ENCODE measurements at places on chromosomes 5 and 9. TPM values are rescaled to one million over a fixed set of nuclear protein-coding genes. Genes with fewer than 3 reads are reported as not detected.

PMPCA gene
- total RNA-seq, result 80.2 TPM

UBE2QL1 gene
- total RNA-seq, result 22.8 TPM

LCN1 gene
- total RNA-seq, result not detected

NR5A1 gene
- not detected for total RNA-seq

DBH gene
- total RNA-seq, result not detected

PALM2AKAP2 gene
- total RNA-seq, result 87.5 TPM

SPATA9 gene
- not detected for total RNA-seq

POC5 gene
- total RNA-seq, result 2.3 TPM

GRCh38 chr5:154249826-154250225 is 59.3 kb downstream of the GALNT10 start:
- DNase-seq, result no peak

- DNase-seq, result no peak
Measured at GRCh38 chr5:119331566-119332095, 24.2 kb upstream of the TNFAIP8 start.

DNA sequence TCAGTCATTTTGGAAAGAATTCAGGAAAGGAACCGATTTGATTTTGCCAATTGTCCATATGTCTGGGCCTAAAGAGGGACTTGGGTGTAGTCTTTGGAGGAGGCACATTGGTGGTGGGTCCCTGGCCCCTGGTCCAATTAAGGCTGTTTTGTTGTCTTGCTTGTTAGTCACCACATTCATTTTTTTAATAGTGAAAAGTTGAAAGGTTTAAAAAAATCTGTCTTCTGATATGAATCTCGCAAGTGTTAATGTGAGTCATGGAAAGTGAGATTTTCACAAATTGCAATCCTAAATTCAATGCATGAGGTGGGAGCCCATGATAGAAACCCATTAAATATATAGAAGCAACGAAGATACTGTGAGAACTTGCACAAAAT is 165.9 kb upstream of the OTULINL start:
- no peak for DNase-seq

- peak; percentile 55 for DNase-seq
Measured at GRCh38 chr5:173581408-173582215, 34.8 kb downstream of the BOD1 start.

DNA sequence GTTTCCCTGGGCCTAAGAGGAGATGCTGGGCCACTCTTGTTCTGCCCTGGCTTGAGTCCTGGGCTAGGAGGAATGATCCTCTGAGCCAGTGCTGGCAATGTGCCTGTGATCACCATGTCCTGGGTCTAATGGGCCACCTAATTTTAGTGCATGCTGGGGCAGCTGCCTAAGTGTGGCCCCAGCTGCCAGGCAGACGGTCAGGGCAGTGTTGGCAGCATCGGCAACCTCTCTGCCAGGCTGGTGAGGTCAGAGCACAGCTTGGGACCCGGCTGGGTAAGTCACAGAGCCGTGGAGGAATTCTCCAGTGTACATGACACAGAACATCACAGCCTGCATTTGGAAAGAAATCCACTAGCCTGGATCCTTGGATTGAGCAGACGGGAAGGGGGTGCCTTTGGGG is 21.4 kb upstream of the PITX1 start:
- DNase-seq, result peak; percentile 82

DNA sequence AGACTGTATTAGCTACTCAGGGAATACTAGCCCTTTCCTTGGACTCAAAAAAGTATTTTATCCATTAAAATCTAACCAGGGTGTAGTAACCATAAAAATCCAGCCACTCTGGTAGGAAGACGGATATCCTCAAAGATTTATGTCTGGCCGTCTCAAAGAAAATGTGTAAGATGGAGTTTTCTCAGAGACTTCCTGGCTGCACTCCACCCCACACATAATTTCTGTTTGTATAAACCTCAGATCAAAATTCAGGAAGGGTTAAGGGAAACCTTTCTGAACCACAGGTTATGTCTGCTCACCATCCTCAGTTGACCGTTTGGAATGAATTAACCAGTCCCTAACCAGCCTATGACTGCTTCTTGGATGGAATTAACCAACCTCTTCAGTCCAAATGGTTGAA is 13.8 kb upstream of the SMIM23 start:
- no peak for DNase-seq

DNA sequence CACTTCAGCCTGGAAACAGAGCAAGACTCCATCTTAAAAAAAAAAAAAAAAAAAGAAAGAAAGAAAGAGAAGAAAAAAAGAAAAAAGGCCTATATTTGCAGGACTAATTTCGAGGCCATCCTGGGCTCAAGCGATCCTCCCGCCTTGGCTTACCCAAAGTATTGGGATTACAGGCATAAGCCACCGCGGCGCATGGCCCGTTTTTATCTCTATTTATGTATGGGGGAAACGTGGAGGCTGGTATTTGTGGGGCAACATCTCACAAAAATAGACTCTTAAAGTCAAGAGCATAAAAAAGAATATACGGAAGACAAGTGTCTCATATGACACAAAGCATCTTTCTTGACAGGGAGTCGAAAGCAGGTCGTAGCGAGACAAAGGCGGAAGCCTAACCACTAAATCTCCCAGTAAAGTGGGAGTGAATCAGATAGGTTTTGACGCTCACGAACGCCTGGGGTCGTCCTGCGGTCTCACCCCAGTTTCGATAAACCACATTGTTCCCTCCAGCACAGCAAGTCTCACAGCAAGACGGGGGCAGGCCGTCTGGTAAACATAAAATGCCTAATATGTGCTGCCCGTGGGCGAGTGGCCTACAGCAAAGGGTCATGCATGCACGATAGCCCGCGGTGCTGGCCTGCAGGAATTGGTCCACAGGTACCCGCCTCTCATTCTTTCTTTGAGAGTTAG is 1.8 kb upstream of the TRIM41 start:
- no peak for DNase-seq

DNA sequence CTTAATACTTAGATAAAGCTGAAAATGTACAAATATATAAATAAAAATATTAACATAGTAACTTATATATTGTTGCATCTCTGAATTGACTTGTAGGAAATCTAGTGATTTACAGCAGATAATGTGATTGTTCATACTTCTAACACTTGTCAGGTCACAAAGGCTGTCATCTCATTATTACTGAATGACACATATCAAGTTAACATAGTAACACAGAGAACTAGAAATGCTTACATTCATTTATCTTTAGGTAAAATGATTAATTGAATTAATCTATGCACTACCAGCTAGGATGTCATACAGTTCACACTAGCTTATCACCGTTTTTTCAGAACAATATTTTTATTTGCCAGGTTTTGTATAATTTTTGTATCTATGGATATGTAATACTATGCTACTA is 189.8 kb upstream of the SH3GL2 start:
- DNase-seq, result no peak

- no peak for DNase-seq
Measured at GRCh38 chr5:56440871-56441740, 208.0 kb upstream of the ANKRD55 start.

DNA sequence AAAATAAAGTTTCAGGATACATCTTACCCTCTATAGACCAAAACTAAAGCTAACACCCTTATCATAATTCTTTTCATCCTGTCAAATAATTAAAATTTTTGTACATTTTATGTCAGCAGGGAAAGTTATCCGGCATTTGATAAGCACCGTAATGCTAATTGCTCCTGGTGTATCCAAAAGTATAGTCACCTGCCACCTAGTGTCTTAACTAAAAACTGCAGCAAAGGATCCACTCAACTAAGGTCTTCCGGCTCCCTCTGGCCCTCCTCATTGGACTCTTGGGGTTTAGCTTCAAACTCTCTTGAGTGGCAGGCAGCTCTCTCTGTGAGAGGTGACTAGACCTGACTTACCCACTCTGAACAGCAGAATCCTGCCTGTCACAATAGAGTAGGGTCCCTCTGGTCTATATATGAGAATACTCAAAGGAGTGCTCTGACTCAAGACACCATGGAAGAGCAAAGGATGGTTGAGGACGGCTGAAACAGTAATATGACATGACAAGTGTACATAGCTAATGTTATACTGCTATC is 60.4 kb upstream of the CAST start:
- no peak for DNase-seq

DNA sequence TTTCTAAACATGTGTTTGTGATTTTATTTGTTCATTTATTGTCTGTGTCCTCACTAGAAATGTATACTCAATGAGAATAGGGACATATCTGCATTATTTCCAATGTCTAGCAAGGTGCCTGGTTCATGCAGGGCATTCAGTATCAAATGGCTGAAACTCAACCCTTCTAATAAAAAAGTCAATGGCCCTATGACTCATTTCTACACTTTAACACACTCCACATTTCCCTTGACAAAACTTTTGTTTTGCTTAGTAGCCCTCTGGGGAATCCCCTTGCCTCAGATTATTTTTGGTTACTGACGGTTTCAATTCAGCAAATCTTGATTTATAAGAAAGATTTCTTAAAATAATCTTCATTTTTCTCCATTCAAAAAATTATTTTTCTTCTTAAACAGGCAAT is 206.0 kb upstream of the DMRTA1 start:
- no peak for DNase-seq

DNA sequence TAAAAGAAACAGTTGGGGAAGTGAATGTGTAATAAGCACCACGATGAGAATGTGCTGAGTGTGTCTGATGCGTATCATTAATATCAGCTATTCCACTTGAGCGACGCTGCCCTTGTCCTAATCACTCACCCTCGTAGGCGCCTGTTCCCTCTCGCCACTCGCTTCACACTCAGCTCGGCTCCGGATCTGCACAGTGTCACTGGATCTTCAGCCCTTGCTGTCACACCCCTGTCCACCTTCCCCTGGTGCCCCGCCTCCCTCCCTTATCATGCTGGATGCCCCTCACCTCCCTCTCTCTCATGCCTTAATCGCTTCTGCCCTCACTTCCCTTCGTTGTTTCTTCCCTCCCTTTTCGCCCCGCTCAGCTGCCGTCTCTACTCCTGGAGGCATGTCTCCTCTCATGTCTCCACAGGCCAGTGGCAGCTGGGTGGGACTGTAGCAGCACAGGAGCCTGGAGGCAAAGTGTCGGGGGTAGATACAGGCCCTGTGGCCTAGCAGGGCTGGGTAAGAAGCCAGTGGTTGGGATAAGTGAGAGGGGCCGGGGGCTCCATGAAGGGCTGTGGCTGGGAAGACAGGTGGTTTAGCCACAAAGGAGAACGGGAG is 43.5 kb downstream of the ANKDD1B start:
- DNase-seq, result peak; percentile 54

DNA sequence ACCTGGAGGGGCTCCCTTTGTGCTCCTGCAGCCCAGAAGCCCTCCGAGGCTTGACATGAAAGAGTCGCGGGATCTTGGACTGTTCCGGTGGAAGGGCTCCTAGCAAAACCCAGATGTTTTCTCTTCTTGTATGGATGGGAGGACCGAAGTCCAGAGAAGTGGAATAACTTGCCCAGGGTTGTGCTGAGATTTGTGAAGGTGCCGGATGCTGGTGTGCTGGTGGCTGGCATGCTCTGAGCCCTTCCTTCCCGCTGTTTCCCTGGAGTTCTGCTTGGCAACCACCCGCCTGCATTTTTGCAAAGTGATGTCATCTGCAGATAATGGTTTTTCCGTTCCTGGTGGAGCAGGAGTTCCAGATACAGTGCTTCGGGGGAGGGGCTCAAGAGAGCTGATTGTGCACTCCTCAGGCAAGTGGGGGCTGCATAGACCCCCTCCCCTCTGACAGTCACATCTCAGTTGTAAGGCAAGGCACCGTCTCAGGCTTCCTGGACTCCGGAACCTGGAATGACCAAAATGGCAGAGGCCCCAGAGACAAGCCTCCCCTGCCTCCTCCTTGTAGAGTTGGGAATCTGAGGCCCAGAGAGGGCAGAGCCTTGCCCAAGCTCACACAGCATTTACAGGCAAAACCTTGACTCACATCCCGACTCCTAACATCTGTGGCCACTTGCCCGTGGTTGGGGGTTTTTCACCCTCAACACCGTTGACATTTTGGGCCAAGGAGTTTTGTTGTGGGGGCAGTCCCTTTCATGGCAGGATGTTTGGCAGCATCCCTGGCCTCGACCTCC is 157.0 kb downstream of the RGS3 start:
- DNase-seq, result peak; percentile 66

GRCh38 chr9:113596616-113597320 is 133.2 kb downstream of the RGS3 start:
- no peak for DNase-seq

GRCh38 chr9:30597608-30598007 is 1786.8 kb upstream of the ACO1 start:
- DNase-seq, result no peak

DNA sequence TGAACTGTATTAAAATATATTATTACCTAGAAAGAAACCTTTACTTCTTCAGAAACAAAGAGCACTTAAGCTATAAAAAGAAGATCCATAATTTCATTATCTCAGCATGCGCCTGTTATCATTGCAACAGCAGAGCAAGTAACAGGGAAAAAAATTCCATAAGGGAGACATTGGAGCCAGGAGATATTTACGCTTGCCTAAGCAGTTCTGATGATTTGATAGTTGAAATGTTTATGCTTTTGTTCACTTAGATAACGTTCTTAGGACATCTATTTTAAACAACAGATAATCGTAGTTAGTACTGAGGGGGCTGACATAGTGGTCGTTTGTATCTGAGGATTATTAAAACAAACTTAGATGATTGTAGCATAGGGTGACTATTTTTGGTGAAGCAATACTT is 252.5 kb downstream of the NNT start:
- DNase-seq, result no peak

GRCh38 chr5:6112538-6112937 is 265.8 kb downstream of the MED10 start:
- no peak for DNase-seq

DNA sequence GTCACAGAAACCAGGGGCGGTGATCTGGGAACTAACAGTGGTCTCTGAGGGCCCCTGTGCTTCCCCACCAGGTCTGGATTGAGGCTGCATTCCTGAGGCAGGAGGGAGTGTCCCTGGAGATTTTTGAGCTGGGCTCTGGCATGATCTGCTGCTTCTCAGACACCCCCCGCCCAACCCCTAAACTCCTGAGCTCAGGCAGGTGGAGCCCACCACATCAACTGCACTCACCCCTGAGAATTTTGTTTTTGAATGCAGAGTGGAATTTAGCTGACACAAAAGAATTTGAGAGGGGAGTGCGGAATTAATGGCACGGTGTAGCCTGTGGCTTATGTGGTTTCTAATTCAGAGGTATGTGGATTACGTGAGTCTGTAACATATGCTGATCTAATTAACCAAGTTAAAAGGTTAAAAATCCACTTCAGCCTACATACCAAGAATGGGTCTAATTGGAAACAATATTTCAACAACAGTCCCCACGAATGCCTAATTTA is 23.9 kb upstream of the CTSL start:
- DNase-seq, result no peak

DNA sequence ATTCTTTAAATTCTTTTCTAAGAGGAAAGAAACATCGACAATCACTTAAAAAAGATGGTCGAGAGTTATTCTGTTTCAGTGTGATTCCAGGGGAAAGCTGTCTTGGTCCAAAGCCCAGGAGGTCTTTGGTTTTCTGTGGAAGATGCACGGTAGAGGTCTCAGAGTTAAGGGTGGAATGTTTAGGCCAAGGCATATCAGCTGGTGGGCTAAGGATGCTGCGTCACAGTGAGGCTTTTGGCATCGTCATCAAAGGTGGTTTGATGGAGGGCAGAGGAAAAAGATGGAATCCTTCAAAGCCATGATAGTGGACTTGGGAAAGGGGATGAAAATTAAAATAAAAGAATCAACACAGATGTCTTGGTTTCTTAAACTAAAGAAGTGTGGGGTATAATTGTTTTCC is 137.3 kb upstream of the ANKH start:
- DNase-seq, result no peak

GRCh38 chr5:153159616-153160015 is 330.9 kb upstream of the GRIA1 start:
- no peak for DNase-seq

GRCh38 chr5:170861917-170862766 is at the start of gene RANBP17:
TSS of gene RANBP17 (plus strand) at chr5:170862018.
- DNase-seq, result peak; percentile 43
